Foreskin keratinocyte (primary cell): ENCODE measurements at places on chromosomes 4 and X. TPM values are rescaled to one million over a fixed set of nuclear protein-coding genes. Genes with fewer than 3 reads are reported as not detected.
A peak's percentile ranks its signal among the peaks of the same experiment; 100 is the strongest.

Gene ART3
- 0.22 and 0.27 TPM in 2 replicates for polyA plus RNA-seq

Gene RRH
- polyA plus RNA-seq: 0.03 and 0.04 TPM in 2 replicates

Gene DRP2
- 0.04 and 0.09 TPM in 2 replicates for polyA plus RNA-seq

Gene GYPB
- polyA plus RNA-seq: not detected in 2 replicates

Gene CNOT6L
- 3.2 and 4.2 TPM in 2 replicates for polyA plus RNA-seq

Gene RAB39B
- 0.02 and 0.04 TPM in 2 replicates for polyA plus RNA-seq

Gene GYG2
- polyA plus RNA-seq: not detected in 2 replicates

DNA sequence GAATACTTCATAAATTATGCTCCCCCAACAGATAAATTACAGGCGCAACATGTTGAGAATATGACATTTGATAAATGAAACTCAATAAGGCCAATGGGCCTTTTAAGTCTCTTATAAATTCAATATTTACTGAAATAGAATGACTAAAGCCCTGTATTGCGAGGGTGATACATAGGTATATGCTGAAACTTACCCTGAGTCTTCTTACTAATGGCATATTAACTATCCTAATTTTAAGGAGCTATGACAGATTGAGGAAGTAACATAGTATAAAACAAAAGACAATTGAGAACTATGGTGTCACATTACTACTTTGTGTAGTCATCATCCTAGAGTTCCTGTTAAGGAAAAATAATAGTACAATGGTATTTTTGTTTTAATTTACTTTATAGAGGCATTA lies 440.7 kb downstream of the IL15 start:
- no peak for DNase-seq

GRCh38 chrX:135688137-135688536 lies 25.3 kb upstream of the CT45A1 start:
- no peak for DNase-seq

GRCh38 chr4:3417448-3417847 lies 24.3 kb upstream of the HGFAC start:
- DNase-seq: no peak

DNA sequence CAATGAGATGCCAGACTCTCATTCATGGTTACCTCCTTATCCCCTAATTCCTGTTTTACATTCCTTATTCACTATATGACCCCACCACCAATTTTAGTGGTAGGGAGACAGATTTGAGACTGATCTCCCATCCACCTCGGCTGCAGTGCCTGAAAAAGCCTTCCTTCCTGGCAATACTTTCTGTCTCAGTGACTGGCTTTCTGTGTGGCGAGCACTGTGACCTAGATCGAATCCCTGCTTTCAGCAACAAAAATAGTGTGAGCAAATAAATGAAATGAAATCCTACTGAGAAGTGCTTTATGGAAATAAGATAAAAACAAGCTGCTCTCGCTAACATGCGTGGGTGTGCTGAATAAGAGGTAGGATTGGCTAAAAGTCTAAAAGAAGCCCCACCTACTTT lies 165.3 kb downstream of the GPM6A start:
- no peak for DNase-seq

DNA sequence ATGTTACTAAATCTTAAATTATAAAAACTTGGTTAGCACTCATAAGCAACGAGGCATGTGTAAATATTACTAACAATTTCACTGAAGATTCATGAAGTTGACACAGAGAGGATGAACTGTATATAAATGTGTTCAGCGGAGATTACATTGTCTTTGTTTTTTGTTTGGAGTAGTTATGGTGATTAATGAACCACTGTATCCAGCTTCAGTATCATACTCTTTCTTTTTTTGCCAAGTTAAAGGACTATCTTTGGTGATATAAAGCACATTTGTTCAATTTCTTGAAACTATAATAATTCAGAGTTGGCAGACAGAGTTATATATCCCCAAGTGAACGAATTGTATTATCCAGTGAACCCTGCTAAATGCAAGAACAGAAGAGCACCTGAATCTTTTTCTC lies 497.6 kb downstream of the CCSER1 start:
- DNase-seq: no peak

DNA sequence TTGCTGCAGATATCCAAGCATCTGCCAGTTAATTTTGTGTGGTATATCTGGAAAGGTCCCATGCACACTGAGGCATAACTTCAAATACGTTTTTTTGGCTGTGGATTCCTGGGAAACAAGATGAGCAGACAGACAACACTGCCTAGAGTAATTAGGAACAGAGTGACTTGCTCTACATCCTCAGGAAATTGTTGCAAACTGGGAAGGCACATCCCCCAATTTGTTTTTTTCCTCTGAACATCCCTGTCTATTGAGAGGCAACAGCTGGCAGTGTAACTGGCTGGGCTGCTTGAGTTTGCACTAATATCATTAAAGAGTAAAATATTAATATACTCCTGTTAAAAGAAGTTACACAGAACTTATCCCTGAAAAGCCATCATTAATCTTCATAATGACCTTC lies 207.7 kb upstream of the SLIT2 start:
- DNase-seq: no peak

- no peak for DNase-seq
These were observed 35.4 kb upstream of the CRMP1 start for GRCh38 chr4:5928274-5928673.

DNA sequence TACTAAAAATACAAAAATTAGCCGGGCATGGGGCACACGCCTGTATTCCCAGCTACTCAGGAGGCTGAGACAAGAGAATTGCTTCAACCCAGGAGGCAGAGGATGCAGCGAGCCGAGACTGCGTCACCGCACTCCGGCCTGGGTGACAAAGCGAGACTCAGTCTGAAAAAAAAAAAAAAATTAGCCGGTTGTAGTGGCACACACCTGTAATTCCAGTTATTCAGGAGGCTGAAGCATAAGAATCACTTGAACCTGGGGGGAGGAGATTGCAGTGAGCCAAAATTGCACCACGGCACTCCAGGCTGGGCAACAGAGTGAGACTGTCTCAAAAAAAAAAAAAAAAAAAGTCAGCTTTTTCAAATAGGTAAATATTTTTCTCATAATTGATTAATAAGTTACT lies 71.9 kb downstream of the WDFY3 start:
- no peak for DNase-seq

- no peak for DNase-seq
These were observed 413.4 kb upstream of the AGA start for GRCh38 chr4:177855507-177856197.

- no peak for DNase-seq
These were observed 167.3 kb downstream of the PJA1 start for GRCh38 chrX:68997911-68998310.

GRCh38 chr4:74410272-74410671 lies 34.7 kb upstream of the AREG start:
- DNase-seq: peak; percentile 99

GRCh38 chr4:98614094-98614493 lies 44.3 kb downstream of the TSPAN5 start:
- DNase-seq: no peak

- DNase-seq: no peak
These were observed 146.5 kb downstream of the NDST3 start for GRCh38 chr4:118180776-118181175.

DNA sequence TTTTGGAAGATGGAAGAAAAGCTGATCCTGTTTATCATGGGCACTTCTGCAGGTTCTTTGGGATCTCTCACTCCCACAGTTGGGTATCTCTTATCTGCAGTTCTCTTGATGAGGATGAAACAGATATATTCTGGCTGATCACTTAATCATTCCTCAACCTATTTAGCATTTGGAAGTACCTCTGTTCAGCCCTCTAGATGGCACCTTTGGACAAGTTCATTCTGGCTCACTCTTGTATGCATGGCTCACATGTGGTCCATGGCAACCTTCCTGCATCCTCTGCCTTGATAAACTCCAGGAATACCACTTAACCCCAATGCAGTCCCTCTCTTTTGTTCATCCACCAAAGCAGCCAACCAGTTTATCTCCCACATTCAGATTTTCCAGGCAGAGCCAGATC lies 74.2 kb downstream of the SMARCA5 start:
- peak; percentile 16 for DNase-seq

DNA sequence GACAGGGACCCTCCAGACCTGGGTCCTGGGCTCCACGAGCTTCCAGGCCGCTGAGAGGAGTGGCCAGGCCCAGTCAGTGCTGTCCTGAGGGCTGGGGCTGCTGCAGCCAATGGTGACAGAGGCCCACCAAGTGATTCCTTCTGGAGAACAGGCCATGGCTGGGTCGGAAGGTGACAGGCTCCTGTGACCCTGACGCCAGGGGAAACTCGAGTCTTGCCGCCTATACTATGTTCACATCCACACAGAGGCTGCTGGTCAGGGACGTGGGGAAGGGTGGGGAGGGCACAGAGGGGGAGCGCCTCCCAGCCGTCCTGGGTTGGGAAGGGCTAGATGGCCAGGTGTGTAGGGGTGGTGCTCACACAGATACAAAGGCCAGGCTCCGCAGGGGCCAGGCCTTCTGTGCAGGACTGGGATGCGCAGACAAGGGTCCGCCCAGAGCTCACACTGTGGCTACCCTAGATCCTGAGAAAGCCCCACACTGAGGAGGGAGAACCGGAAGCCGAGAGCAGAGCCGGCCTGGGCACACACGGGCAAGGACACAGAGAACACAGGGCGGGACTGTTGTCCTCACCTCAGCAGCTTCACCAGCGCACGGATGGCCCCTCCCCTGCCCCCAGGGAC lies 81.4 kb downstream of the HTRA3 start:
- no peak for DNase-seq

GRCh38 chr4:87895964-87896621 lies 63.3 kb downstream of the MEPE start:
- DNase-seq: peak; percentile 75

- DNase-seq: no peak
These were observed 3.1 kb downstream of the TET2 start for GRCh38 chr4:105149771-105150170.

DNA sequence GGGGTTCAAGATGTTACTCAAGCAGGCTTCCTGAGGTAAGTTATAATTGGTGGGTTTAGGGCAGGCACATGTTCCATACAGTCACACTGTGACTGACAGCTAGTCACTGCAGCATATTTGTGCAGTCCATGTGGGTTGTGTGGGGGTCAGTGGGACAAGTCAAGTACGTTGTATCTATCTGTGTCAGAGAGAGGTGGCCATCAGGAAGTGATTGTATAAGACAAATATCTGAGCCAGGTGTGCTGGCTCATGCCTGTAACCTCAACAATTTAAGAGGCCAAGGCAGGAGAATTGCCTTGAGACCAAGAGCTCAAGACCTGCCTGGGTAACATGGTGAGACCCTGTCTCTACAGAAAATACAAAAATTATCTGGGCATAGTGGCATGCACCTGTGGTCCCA lies 509.3 kb downstream of the CENPC start:
- DNase-seq: peak; percentile 30

DNA sequence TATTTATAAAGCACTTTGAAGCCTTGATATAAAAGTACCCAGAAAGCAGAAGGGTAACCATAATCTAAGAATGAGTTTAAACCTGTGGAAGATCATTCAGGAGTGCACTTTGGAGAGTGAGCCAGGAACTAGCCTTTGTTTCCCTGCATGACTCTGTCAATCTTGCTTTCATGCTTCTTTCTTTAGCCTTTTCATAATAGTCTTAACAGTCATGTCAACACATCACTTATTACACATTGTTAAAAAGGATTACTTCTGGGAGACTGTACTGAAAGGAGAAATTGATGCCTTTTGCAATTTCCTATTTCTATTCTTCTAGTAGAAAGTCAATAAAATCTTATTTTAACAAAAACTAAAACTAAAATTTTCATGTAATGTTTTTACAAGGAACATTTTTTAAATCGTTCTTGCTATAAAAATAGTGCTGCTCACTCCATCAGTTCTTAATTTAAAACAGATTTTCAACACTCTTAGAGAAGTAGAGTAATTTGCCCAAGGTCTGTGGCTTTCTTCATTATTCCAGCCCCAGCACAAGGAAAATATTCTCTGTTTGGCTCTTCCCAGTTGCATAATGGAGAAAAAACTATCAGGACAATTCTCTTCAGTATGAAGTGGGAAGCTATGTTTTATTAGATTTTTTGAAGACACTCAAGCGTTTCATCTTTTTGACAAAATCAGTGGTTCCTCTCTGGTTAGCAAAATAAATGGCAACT lies 35.4 kb upstream of the SPP1 start:
- DNase-seq: no peak

GRCh38 chr4:7007142-7007907 lies 35.8 kb upstream of the TADA2B start:
- no peak for DNase-seq

GRCh38 chr4:99591757-99592156 lies 17.1 kb downstream of the MTTP start:
- no peak for DNase-seq
